Spleen (tissue), 13 donors: ENCODE measurements at places on chromosomes 16 and 17.

DNA sequence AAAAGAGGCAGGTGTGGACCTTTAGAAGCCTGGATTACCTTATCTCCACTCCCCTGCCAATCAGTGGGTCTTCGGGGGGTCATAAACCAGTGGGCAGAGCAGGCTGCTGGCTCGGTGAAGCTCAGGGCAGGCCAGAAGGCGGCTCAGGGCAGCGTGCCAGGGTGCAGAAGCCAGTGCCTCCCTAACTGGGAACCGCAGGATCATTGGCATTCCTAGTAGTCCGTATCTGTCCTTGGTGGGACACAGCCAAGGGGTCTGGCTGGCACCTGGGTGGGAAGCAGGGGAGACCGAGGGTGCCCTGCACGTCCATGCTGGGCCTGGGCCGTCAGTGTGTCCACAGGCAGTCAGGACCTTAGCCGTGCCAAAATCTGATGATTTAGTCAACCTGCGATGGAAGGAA is 76.8 kb downstream of the SEC14L1 start:
- DNase-seq: no peak

DNA sequence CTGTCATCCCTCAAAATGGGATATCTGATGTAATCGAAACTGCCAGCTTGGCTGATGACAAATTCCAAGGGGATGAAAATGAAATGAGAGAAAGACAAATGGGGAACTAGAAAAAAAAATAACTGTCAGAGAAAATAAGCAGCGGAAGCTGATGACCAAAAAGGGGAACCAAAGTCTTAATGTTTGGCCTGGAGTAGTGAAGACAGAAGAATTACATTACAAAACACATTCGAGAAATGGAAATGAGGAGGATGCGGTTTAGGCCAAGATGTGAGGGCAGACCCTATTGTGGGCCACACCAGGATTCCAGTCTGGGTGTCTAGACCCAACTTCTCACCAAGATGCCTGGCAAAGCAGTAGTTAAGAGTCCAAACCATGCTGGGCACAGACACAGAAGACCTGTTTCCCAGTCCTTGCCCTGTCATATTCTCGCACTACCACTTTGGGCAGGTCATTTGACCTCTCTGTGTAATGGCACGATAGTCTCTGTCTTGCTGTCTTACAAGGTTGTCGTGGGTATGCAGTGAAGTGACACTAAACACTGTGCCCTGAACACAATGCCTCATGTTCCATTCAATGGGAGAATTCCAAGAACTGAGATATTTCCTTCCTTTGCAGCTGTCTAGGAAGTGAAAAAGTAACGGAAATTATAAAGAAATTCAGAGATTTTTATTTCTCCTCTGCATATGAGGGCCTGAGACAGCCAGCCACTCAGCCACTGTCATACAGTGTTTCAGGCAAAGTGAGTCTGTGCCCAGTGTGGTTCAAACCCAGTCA is 12.3 kb upstream of the CCL2 start:
- DNase-seq: no peak

- peak; percentile 60 for DNase-seq
Measured at GRCh38 chr17:31497431-31497830, 106.0 kb downstream of the RAB11FIP4 start.

GRCh38 chr17:68344701-68345136 is 53.4 kb downstream of the ARSG start:
- peak; percentile 84 for DNase-seq

GRCh38 chr17:37273409-37274051 is 102.3 kb upstream of the C17orf78 start:
- DNase-seq: no peak

GRCh38 chr16:67654403-67654911 is 5.6 kb downstream of the ACD start:
- no peak for DNase-seq

GRCh38 chr17:48144976-48145798 is 37.6 kb downstream of the SNX11 start:
- DNase-seq: no peak

- DNase-seq: peak; percentile 40
Measured at GRCh38 chr17:80318166-80318565, 57.5 kb downstream of the RNF213 start.

DNA sequence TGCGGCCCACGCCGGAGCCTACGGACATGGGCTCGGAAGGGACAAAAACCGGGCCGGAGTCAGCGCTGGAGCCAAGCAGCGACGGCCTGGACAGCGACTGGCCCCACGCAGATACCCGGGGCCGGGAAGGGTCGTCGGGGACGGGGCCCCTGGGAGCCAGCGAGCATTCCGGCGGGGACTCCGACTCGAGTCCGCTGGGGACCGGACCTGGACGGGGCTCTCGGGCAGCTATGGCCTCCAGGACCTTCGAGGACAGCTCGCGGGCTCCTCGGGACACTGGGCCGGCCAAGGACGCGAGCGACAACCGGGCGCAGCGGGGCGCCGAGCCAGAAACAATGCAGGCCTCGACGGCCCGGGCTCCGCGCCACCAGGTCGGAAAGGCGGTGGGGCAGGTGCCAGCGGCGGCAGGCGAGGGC is 1.0 kb downstream of the MYO15B start:
- no peak for DNase-seq

DNA sequence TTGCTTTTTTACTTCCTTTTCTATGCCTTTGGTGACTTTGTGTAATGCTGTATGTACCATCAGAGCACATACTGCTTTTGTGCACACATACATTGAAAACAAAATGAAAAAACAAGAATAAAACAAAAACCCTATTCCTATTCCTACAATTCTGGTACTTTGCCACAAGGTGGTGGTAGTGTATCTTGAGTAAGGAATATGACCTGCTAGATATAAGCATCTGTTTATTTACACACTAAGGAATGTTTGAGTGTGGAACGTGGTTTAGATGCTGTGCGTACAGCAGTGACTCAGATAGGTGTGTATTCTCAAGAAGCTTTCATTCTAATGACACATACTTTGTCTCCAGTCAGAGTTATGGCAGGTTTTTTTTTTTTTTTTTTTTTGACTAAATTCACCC is 606.2 kb downstream of the WWOX start:
- DNase-seq: no peak

GRCh38 chr17:876272-876671 is 94.1 kb downstream of the MRM3 start:
- DNase-seq: no peak

- DNase-seq: no peak
Measured at GRCh38 chr16:3950343-3951193, 70.1 kb upstream of the CREBBP start.

- no peak for DNase-seq
Measured at GRCh38 chr17:58379511-58379824, 27.5 kb upstream of the SUPT4H1 start.

DNA sequence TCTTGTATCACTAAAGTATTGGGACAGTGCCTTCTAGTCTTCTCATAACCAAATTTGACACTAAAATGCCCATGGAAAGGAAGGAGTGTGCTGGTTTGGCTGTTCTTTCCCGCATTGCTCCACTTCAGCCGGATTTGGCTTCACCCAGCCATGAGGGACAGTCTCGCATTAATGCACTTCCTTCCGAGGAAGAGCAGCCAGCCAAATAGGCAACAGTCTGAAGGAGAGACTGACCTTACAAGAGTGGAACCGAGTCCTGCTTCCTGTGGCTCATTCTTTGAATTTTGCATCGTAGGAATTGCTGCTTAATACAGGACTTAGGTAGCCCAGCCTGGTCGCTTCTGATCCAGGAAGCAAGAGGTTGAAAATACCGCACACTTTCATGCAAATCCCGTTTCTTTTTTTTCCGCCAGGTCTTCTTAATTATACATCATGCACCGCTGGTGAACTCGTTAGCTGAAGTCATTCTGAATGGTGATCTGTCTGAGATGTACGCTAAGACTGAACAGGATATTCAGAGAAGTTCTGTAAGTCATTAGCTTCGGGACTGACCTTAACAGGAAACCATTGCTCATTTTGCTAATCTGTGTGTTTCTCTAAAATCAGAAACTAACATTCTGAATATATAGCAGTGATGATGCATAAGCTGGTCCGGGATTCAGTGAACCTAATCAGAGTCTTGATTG is 38.2 kb downstream of the CLEC16A start:
- no peak for DNase-seq

GRCh38 chr17:66570447-66571195 is 264.3 kb upstream of the CACNG5 start:
- no peak for DNase-seq

- DNase-seq: no peak
Measured at GRCh38 chr17:27849474-27850185, 43.5 kb downstream of the LYRM9 start.

DNA sequence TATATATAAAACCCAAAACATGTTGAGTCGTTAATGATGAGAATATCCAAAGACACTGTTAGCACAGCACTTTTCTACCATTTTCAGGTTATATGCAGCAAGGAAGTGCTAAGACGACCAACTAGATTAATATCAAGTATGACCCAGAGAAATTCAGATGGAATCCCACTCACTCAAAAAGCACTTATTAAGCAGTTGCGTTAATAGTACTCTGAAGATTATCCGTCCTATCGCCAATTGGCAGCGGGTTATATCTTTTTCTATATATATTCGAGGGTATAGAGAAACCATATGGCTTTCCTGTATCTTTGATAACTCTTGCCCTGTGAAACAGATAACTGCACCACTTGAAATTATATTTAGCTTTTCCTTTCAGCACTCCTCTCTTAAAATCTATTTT is 1.1 kb downstream of the CRLF3 start:
- no peak for DNase-seq

- peak; percentile 75 for DNase-seq
Measured at GRCh38 chr17:917391-917811, 62.2 kb downstream of the NXN start.

GRCh38 chr17:28508211-28508724 is 2.1 kb downstream of the FOXN1 start:
- DNase-seq: no peak

- DNase-seq: no peak
Measured at GRCh38 chr16:20865420-20866131, 34.6 kb downstream of the DCUN1D3 start.

- peak; percentile 72 for DNase-seq
Measured at GRCh38 chr17:39671651-39672521, 3.6 kb downstream of the PNMT start.

DNA sequence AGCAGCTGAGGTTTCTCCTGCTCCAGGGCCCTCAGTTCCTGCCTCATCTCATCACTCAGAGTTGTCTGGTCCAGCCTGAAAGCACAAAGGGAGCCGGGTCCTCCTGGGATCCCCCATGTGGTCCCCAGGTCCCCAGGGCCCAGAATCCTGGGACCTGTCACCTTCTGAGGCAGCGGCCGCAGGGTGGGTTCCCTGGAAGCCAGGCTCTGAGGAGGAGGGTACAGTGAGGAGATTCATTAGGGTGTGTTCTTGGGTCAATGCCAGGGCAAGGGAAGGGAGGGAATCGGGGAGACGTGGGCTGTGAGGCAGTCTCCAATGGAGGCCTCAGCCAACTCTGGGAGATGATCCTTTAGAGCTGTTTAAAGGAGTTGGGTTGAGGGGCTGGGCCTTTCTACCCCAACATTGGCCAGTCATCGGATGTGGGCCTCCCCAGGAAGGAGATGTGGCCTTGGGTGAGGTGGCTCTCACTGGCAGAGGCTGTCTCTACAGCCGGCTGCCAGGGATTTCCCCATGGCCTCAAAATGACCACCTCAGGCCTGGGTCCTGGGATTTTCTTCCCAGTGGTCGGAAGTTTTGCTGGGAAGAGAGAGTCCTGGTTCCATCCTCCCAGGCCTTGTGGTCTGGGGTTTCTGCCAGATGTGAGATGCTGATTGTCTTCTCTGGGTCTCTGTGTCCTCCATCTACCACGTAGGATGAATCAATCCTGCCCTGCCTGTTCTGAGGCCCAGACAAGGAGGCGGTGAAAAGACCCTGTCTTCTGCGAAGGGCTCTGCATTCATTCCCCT is 47.3 kb downstream of the NLRP1 start:
- DNase-seq: no peak

DNA sequence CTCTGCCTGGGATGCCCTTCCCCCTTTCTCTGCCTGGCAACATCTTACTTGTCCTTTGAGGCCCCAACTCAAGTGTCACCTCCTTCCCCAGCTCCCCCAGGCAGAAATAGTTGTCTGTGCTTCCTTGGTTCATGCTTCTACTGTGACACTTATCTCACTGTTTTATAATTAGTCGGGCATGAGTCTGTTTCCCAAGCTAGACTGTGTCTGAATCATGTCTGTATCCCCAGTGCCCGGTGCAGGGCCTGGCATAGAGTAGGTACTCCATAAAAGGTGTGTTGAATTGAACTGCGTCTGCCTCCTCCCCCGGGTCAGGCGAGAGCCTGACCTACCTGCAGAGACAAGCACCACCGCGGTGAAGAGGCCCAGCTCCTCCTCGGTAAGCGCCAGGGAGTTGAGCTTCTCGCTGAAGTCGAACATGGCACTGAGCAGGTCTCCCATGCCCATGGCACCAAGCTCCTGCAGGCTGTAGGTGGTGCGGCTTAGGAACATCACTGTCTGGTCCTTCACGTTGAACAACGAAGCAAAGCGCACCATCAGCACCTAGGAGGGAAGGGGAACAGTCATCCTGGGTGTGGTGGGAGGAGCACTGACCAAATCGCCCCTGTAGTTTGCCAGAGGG is 6.7 kb downstream of the NR1D1 start:
- no peak for DNase-seq
